ENCODE measurements at places on chromosomes 16 and 17.

- DNase-seq = peak; percentile 34
Measured at GRCh38 chr17:1557355-1558095, 5.1 kb downstream of the PITPNA start.

DNA sequence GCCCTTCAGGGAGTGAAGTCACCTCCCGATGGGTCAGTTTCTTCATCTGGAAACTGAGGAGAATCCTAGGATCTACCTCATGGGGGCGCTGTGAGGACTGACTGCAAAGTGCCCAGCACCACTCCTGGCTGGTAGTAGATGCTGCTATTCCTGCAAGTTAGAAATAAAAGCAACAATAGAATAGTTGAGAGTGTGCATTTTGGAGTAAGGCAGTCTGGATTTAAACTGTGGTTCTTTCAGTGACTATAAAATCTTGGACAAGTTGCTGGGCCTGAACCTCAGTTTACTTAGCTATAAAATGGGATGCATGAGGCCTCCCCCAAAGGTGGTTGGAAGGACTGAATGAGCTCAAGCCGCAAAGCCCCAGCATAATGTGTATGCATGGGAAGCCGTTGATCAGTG, 70.6 kb downstream of the CYB5B start:
- DNase-seq = peak; percentile 30

DNA sequence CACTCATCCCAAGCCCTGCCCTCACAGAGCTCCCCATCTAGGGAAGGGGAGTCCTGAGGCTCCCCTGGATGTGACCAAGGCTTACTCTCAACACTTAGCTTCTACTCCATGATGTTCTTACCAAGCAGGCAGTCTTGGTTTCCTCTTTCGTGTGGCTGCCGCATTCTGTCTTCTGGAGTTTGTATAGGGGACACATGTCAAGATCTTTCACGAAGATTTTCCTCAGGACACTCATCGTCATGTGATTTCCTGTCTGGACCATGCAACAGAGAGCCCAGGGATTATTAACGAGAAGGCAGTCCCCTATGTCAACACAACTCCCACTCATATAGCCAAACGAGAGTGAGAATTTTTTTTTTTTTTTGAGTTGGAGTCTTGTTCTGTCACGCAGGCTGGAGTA, 10.4 kb downstream of the PRSS54 start:
- DNase-seq = no peak

DNA sequence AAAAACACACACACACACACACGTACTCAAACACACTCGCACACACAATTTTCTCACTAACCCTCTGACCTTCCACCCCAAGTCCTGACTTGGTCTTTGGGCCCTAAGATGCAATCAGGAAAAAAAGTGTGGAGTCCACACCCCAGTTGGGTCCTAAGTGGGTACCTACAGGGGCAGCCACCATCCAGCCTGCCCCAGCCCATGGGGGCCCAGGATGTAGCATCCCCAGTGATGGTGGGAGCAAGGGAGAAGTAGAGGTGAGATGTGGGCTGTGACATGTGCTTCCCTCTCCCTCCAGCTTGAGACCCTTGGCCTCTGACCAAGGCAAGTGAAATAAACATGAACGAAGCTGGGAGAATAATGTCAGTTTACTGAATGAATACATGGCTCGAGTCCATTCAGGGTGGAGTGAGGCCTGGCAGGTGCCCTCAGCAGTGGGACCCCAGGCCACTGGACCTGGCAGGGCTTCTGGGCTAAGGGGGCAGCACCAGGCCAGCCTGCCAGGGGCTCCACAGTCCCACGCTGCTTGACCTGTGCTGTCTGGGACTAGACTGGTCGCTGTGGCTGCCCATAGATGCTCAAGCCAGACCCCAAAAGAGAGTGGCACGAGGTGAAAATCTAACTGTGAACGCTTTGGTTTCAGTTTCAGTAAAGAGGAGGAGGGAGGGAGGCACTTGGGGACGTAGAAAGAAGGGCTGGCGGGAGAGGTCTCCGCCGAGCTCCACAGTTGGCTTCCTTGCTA, 73.7 kb downstream of the MRC2 start:
- no peak for DNase-seq

DNA sequence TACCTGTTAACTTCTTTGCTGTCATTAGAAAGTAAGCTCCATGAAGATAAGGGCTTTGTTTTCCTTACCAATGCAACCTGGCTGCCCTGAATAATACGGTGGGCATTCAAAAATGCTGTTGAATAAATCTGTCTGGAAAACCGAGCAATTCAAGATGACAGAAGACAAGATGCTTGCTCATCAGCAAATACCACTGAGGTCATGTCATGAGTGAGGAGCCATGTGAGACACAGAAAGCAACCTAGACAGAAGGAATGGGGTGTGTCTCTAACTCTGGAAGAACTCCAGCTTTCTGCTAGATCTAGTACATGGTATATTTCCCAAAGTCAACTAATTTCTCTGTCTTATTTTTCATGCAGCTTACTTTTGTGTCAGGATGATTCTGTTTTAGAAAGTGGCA, 64.2 kb downstream of the STH start:
- peak; percentile 91 for DNase-seq

GRCh38 chr17:81034779-81035520, at the start of gene BAIAP2:
TSS of gene BAIAP2 (plus strand) at chr17:81035151. CDS start at chr17:81035255, 104 bp downstream.
- DNase-seq = peak; percentile 93

DNA sequence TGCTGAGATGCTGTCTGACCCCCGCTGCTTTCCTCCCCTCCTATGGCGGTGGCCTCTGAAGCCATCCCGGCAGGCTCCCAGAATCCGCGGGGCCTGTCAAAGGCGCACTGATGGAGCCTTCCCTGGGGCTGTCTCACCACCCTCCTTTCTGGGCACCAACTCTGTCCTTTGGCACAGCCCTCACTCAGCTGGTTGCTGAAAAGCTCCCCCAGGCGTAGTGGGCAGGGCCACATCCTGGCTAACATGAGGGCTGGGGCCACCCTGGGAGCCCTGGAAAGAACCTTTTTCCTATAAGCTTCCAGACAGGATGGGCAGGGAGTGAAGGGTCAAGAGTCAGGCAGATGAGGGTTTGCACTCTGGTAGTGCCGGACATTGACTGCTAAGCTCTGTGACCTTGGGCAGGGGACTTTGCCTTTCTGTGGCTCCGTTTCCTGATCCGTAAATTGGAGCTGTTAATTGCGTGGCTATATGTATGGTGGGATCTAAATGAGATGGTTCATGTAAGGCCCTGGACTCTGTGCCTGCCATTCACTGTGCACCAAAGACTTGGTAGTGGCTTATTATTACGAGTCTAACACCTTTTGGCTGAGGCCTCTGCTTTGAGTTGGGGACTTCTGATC, 27.6 kb upstream of the LASP1NB start:
- DNase-seq = no peak

DNA sequence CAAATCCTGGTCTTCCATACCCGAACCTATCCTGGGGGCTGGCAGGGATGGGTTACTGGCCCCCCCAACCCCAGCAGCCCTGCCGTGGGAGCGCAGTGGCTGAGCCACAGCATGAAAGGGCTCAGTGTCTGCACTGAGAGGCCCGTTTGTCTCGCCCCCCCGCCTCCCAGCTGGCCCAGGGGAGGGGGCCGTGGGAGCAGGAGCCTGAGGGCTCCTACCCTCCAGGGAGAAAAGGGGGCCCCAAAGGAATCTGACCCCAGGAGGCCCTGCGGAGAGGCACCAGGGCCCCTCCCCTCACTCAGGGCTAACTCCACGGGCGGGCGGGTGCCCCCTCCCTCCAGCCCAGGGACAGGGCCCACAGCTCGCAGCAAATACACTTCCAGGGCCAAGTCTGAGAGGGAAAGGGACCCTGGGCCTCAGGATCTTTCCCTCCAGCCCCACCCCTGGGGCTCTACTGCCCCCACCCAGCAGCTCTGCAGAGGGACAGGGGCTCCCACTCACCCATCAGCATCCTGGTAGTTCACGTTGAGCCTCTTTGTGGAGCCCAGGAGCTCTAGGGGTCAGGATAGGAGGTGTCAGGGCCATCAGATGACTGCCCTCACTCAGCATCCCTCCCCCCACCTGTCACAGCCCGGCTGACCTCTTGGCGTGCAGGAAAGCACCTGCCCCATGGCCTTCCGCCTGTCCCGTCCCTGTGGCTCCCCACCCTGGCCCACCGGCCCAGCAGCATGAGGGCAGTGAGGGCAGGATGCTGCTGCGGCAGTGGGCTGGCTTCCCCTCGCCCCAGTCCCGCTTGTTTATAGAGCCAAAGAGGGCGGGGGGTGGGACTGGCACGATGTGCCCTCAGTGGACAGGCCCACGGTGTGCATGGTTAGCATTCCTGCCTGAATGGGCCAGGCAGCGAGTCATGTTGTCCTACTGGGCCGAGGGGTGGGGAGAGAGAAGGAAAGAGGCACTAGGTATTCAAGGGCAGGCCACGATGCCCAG, 7.3 kb downstream of the CASKIN2 start:
- DNase-seq = peak; percentile 26

GRCh38 chr16:5018793-5019192, 14.9 kb downstream of the NAGPA start:
- DNase-seq = no peak

Data from EL (cell line).